ENCODE measurements at places on chromosomes 12 and 14.

- no peak for DNase-seq
Measured at GRCh38 chr12:24929953-24930352, 18.9 kb downstream of the BCAT1 start.

DNA sequence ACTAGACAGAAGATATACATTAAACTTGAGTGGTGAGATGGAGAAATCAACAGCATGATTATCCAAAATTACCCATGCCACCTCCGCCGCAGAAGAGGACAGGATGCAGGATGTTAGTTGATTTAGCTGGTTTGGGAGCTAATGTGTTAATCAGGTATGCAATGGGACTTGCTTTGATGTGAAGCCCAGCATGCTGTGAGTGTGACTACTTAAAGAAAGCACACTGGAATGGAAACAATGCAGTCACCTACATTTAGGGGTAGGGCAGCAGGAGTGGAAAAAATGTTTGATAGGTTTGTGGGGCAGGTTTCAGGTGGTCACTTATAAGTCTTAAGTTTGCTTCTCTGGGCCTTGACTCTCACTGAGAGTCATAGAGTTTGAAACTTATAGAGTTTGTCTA lies 170.0 kb upstream of the DAAM1 start:
- no peak for DNase-seq

- no peak for DNase-seq
Measured at GRCh38 chr14:71346685-71347084, 439.4 kb downstream of the PCNX1 start.

DNA sequence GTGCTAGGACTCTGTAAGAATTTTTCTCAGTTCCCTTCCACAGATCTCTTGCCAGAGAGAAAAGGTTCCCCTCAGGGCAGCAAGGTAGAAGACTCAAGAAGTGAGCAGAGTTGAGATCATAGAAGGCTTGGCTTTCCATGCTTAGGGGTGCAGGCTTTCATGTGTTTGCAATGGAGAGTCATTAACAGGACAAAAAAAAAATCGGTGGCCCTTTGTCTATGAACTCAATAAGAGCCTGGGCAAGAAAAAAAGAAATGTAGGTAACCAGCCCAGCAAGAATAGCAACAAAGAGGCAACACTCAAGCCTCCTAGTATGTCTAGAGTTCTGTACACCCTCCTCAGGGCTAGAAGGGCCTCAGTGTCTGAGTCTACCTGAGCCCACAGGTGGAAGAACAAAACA lies 23.4 kb upstream of the LRP6 start:
- no peak for DNase-seq

DNA sequence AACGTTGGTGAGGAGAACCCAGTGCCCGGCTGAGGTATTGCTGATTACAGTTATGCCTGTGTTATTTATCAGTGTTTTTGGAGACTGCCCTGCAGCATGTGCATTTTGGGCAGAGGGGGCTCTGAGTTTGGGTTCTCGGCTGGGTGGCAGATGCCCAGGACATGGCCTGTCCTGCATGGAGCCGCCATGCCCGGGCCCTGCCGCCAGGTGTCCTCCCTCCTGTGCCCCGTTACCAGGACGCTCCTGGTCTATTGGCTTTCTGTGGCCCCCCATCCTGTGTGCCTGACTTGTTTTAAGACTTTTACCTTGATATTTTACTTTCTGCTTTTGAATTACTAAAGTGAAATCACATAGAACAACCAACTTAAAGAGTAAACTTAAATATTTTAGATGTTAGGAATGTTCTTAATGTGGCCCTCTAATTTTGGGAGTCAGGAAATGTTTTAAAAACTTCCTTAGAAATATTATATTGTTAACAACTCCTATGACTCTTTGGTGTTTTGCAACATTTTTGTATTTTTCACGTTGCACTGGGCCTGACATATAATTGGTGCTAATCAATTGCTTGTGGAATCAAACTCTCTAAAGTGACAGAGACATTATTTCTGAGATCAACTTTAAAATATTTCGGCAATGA lies 51.8 kb downstream of the PRIMA1 start:
- peak; percentile 28 for DNase-seq

- DNase-seq, result no peak
Measured at GRCh38 chr12:66132408-66132807, 1.9 kb upstream of the LLPH start.

- DNase-seq, result no peak
Measured at GRCh38 chr12:3214526-3215365, 137.6 kb downstream of the TSPAN9 start.

GRCh38 chr12:30880061-30880460 lies 46.5 kb upstream of the TSPAN11 start:
- no peak for DNase-seq

DNA sequence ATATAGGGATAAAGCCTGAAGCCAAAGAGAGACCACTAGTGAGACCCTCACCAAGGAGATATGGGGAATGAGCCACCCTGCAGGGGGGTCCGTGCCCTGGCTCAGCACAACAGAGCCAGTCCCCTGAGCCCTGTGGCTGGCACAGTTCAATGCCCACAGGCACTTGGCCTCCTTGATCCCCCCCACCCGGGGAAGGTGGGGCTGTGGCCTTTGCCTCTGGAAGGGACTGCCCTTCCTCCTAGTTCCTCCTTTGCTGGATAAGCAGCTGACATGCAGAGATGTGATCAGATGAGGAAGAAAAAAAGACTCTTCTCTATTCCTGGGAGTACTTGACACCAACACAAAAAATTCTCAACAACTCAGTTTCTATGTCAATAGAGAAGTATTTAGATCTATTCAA lies 19.9 kb downstream of the TTC7B start:
- DNase-seq, result no peak

GRCh38 chr12:51124504-51124903 lies 41.1 kb upstream of the CSRNP2 start:
- no peak for DNase-seq

DNA sequence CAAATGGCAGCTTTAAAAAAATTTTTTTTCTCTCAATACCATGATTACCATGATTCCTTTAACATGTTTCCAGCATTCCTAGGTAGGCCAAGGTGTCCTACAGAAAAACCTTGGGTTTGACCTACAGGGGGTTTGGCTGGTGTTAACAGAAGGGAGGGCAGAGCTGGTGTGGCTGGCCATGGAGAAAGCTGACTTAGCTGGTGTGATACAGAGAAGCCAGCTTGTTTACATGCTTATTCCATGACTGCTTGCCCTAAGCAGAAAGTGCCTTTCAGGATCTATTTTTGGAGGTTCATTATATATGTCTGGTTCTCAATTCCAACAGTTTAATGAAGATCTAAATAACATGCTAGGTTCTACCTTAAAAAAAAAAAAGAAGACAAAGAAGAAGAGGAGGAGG lies 68.6 kb downstream of the EEA1 start:
- no peak for DNase-seq

- peak; percentile 57 for DNase-seq
Measured at GRCh38 chr14:105601360-105602242, 75.2 kb downstream of the TMEM121 start.

- peak; percentile 82 for DNase-seq
Measured at GRCh38 chr12:27554421-27555186, 30.6 kb downstream of the PPFIBP1 start.

DNA sequence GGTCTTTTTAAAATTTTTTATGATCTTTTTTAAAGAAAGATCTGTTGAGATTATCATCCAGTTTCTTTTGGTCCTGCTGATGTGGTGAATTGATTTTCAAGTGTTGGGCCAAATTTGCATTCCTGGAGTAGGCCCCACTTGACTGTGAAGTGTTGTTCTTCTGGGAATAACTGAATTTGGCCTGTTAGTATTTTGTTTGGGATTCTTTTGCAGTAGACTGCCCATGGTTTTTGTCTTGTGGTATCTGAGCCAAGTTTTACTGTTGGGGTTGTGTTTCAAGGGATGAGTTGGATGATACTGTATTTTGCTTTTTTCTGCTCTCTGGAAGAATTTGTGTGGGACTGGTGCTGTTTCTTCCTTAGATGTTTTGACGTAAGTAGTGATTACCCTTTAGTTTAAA lies 4.0 kb upstream of the SYCP3 start:
- DNase-seq, result no peak

GRCh38 chr14:60998617-60999016 lies 17.6 kb downstream of the SLC38A6 start:
- DNase-seq, result no peak
